ENCODE measurements at places on chromosomes 4 and X. TPM values are rescaled to one million over a fixed set of nuclear protein-coding genes. Genes with fewer than 3 reads are reported as not detected.

FAM3A gene
- total RNA-seq: 28.2 TPM

- H3K27me3 ChIP-seq: no peaks in the 10 kb centered on the region
- H3K4me1 ChIP-seq: no peaks in the 10 kb centered on the region
- H3K36me3 ChIP-seq: no peaks in the 10 kb centered on the region
- no peak overlapping the region for H3K4me3 ChIP-seq
Observed at GRCh38 chr4:38373375-38373774, 290.6 kb upstream of the KLF3 start.

DNA sequence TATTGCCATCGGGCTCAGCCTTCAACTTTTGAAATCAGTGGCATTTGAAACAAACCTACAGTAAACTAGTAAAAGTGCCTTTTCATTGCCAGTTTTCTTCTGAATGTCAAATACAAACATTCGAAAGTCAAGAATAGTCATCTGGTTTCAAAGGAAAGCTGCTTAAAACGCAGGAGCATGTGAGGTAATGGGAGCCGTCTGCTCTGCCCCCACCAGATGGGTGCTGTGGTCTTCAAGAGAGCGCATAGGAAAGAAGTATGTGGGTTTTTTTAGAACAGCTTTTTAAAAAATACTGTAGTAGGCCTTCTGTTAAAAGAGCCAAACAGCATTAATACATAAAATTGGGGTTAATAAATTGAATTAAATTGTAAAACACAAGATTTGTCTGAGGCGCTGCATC, 88.6 kb downstream of the STOX2 start:
- no peak overlapping the region for H3K4me3 ChIP-seq
- peaks cover 2% of the 10 kb centered on the region for H3K27me3 ChIP-seq

GRCh38 chr4:169622566-169622965, 2.2 kb downstream of the CLCN3 start:
- H3K27me3 ChIP-seq: no peaks in the 10 kb centered on the region
- DNase-seq: no peak
- H3K4me1 ChIP-seq: peaks cover 42% of the 10 kb centered on the region
- no peaks in the 10 kb centered on the region for H3K36me3 ChIP-seq
- H3K27ac ChIP-seq: peak overlapping the region; percentile 97

GRCh38 chr4:11904846-11905739, 476.4 kb upstream of the HS3ST1 start:
- H3K36me3 ChIP-seq: no peaks in the 10 kb centered on the region
- no peaks in the 10 kb centered on the region for H3K27me3 ChIP-seq
- H3K27ac ChIP-seq: no peak overlapping the region
- H3K4me3 ChIP-seq: no peak overlapping the region
- H3K4me1 ChIP-seq: no peaks in the 10 kb centered on the region

- no peak overlapping the region for H3K4me3 ChIP-seq
- no peaks in the 10 kb centered on the region for H3K4me1 ChIP-seq
- no peak overlapping the region for H3K27ac ChIP-seq
- H3K27me3 ChIP-seq: no peaks in the 10 kb centered on the region
Observed at GRCh38 chr4:74758551-74759145, 35.7 kb downstream of the BTC start.

F8A1 gene
- total RNA-seq: 24.8 TPM

DNA sequence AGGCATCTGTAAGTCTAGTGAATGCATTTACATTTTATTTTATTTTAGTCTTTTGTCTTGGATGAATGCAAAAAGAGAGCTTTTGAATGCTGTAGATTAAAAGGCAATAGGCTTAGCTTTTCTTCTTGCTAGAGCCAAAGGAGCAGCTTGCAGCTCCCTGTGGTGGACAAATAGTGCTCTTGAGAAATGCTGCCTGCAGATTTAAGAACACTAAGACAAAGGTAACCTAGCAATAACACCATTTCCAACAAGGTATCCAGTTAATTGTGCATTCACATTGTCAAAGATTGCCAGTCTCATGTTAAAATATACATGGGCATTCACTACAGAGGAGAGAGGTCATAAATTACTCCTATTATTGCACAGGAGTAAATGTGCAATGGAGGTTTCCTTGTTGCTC, 859.2 kb upstream of the PRKX start:
- H3K4me3 ChIP-seq: no peak overlapping the region
- H3K27ac ChIP-seq: no peak overlapping the region
- no peaks in the 10 kb centered on the region for H3K27me3 ChIP-seq
- no peak for DNase-seq
- no peaks in the 10 kb centered on the region for H3K4me1 ChIP-seq

- no peaks in the 10 kb centered on the region for H3K27me3 ChIP-seq
- H3K36me3 ChIP-seq: no peaks in the 10 kb centered on the region
- H3K27ac ChIP-seq: no peak overlapping the region
- H3K4me1 ChIP-seq: no peaks in the 10 kb centered on the region
- DNase-seq: no peak
Observed at GRCh38 chrX:150683536-150684146, 9.6 kb upstream of the MTMR1 start.

GRCh38 chr4:113141901-113142346, 92.5 kb downstream of the ANK2 start:
- no peaks in the 10 kb centered on the region for H3K4me1 ChIP-seq
- H3K27me3 ChIP-seq: no peaks in the 10 kb centered on the region
- H3K27ac ChIP-seq: no peak overlapping the region
- DNase-seq: no peak
- no peaks in the 10 kb centered on the region for H3K36me3 ChIP-seq
- H3K4me3 ChIP-seq: no peak overlapping the region
